ENCODE measurements at places on chromosomes 7 and 10.
A peak's percentile ranks its signal among the peaks of the same experiment; 100 is the strongest.

DNA sequence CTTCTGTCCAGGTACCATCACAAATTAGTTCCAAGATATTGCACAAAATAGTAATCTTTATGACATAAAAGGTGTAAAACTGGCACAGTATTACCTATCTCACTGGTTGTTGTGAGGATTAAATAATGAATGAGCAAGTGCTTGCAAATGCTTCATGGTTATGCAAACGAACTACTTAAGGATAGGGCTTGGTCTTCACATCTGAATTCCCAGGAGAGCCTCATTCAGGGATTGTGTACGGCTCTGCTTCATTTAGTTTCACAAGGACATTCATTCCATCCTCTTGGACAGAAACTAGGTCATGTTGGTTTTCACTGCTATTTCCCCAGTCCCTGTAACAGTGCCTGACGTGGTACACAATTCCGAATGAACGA lies 12.1 kb downstream of the ABCA13 start:
- no peak for DNase-seq

DNA sequence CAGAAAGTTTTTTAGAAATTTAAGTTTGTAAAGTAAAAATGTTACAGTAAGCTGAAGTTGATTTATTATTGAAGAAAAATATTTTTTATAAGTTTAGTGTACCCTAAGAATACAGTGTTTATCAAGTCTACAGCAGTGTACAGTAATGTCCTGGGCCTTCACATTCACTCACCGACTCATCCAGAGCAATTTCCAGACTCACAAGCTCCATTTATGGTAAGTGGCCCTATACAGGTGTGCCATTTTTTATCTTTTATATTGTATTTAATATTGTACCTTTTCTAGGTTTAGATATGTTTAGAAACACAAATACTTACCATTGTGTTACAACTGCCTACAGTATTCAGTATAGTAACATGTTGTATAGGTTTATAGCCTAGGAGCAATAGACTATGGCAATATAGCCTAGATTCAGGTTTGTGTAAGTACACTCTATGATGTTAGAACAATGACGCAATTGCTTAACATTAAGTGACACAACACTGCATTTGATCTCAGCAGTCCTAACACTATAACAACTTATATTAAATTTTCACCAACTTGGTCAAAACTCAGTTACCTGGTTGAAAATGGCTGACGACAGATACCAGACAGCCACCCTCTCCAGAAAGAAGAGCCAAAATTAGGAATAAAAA lies 45.7 kb downstream of the HIBADH start:
- peak; percentile 38 for DNase-seq

DNA sequence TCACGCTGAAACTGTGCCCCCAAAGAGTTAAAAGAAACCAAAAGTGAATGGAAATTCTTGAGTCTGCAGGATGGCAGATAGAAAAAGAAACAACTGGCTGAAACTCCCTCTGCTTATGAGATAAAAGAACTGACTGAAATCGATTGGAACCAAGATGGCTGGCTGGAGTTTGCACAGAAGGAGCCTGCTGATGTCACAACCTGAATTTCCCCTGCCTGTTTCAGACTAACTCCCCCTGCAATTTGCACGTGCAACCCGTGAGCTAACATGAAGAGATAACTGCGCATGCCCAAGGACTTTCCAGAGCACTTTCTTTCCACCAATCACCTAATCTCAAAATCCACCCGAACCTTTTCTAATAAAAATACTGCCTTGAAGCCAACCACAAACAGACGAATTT lies 435.5 kb downstream of the CALN1 start:
- no peak for DNase-seq

- no peak for DNase-seq
These were observed 237.5 kb downstream of the CELF2 start for GRCh38 chr10:11255156-11255555.

GRCh38 chr7:2210551-2211258 lies 22.0 kb downstream of the MAD1L1 start:
- no peak for DNase-seq

- no peak for DNase-seq
These were observed 54.7 kb upstream of the CCNJ start for GRCh38 chr10:95988702-95989101.

- DNase-seq, result peak; percentile 89
These were observed 36.6 kb downstream of the POR start for GRCh38 chr7:75951506-75951905.

GRCh38 chr10:63922468-63923284 lies 401.5 kb downstream of the REEP3 start:
- DNase-seq, result no peak

- DNase-seq, result no peak
These were observed 10.8 kb downstream of the SERPINE1 start for GRCh38 chr7:101137651-101138212.

GRCh38 chr10:5751601-5752253 lies 61.5 kb downstream of the GDI2 start:
- DNase-seq, result no peak

- DNase-seq, result peak; percentile 83
These were observed 30.6 kb downstream of the RBM17 start for GRCh38 chr10:6119423-6119822.

DNA sequence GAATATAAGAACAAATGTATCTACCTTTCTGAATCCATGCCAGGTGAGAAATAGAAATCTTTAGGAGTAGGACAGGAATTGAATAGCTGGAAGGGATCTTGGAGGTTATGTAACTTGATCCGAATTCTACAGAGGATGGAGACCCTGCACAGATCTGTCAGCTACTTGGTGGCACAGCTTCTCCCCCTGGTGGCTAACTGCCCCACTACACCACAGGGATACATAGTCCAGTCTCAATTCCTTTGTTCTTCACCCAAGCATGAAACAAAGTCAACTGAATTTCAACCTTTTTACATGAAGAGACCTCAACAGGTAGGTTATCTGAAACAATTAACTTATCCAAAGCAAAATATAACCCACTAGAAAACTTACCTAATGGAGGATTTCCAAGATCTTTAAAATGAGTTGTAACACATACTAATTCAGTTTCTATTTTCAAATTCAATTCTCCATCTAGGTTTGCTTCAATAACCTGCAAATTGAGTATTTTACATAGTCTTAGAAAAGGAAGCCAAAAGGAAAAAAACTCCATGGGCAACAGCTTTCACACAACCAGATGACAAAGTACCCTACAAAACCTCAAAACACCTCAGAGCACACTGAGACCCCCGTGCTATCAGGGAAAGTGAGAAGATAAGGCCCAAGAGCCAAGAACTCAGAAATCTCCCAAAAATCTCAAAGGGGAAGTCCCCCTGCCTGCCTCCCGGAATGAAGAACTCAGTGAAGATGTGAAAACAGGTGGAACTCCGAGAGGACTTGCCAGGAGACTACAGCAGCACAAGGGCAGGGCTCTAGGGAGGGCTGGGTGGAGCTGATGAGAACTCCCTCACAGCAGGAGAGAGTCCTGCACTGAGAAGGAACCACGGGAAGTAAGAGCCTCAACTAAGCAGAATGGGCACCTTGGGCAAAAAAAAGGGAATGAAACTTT lies 10.3 kb downstream of the HUS1 start:
- peak; percentile 63 for DNase-seq

- DNase-seq, result no peak
These were observed 890.9 kb upstream of the POT1 start for GRCh38 chr7:125820495-125820894.

DNA sequence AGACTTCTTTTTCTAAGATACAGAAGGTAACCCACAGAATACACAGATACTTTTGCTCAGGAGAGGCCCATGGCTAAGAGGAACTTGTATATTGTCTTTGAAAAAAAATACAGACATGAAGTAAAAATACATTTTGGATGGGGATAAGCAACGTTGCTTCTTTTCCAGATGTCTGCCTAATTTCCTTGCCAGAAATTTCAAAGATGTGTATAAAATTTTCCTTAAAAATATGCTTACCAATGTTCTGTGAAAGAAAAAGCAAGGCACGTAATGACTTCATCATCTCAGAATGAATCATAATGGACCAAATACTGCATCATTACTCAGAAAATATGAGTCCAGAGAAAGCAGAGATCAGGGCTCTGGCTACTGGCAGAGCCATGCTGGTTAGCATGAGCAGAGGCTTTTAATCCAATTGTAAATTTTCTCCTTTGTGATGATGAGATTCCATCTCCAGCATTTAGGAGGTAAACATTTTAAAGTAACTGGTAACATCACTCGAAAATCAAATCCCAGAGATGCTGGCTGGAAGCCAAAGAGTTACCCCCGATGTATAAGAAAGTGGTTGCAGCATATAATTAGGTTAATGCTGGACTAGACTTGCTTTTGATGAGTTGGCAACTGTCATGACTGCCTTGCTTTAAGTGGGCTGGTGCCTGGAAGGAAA lies 272.5 kb downstream of the SEMA3A start:
- no peak for DNase-seq

DNA sequence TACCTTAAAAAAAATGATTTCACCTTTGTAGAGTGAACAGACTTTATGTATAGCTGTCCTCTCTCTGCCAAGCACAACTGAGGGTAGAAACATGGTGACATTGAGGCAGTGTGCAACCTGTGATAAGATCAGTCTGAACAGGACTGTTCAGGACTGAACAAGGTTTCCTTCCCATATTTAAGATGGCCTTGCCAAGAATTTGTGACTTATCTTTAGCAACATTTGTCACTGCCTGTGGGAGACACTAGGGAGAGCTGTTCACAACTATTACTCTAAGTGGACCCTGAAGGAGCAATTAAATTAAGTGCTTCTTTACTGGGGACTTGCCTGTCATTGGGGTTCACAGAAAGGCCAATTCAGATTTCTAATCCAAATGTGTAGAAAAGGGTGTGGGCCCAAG lies 6.7 kb downstream of the OR13A1 start:
- peak; percentile 6 for DNase-seq

Data from kidney tubule cell (primary cell).